ENCODE measurements at places on chromosomes 2 and 18.

- DNase-seq: no peak
Measured at GRCh38 chr2:118806797-118807667, 40.4 kb downstream of the EN1 start.

DNA sequence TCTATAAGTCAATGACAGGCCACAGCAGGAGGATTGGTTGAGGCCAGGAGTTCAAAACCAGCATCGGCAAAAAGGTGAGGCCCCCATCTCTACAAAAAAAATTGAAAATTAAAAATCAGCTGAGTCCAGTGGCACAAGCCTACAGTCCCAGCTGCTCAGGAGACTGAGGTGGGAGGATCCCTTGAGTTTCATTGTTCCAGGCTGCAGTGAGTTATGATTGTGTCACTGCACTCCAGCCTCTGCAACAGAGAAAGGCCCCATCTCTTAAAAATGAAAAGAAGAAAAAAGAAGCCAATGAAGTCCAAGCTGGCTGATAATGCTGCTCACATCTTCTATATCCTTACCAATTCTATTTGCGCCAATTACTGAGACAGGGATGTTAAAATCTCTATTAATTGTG lies 39.1 kb downstream of the MRPS5 start:
- DNase-seq: no peak

GRCh38 chr2:200860092-200860795 lies 4.2 kb downstream of the CLK1 start:
- peak; percentile 19 for DNase-seq

DNA sequence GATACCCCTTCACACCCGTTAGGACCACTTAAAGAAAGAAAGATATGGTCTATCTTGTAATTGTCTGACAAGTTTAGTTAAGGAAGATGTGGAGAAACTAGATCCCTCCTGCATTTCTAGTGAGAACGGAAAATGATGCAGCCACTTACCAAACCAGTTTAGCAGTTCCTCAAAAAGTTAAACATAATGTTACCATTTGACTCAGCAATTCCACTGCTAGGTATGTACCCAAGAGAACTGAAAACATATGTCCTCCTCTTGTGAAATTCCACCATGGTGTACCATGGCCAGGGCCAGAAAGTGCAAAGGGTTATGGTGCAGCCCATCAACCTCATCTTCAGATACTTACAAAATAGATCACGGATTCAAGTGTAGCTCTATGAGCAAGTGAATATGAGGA lies 79.0 kb upstream of the ID2 start:
- DNase-seq: no peak

GRCh38 chr2:185689906-185690539 lies 48.6 kb upstream of the FSIP2 start:
- DNase-seq: no peak

DNA sequence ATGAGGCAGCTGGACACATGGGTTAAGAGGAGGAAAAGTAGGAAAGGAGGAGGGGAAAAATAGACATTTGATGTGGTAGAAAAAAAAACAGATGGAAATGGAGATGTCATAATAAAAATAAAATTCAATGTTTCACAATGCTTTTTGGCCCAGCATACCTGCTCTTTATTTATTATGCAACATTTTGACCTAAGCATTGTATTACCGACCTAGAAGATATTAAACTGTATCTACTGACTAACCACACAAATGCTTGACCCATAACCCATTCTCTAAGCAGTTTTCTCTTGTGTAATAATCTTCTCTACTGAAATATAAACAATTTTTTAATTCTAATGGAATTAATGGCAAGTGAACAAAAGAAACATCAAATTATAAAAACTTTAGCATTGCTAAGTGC lies 362.3 kb downstream of the FBXO15 start:
- DNase-seq: no peak

DNA sequence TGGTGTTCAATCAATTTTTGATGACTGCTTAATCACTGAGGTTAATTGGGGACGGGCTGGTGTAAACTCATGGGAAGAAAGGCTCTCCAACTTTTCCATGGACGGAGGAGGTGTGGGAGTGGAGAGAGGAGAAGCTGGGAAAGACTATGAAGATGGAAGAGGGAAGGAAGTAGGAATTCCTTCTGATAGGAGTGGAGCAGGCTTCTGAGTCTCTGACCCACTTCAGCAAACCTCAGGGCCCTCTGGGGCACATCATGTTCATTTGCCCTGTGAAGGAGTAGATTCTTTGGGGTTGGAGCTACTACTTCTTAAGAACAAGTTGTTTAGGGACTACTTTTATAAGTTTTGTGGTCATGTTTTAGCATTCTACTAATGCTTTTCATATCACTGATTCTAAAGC lies 87.0 kb upstream of the MAP4K3 start:
- DNase-seq: peak; percentile 40

- DNase-seq: peak; percentile 24
Measured at GRCh38 chr2:121387591-121388325, 102.8 kb upstream of the TFCP2L1 start.

DNA sequence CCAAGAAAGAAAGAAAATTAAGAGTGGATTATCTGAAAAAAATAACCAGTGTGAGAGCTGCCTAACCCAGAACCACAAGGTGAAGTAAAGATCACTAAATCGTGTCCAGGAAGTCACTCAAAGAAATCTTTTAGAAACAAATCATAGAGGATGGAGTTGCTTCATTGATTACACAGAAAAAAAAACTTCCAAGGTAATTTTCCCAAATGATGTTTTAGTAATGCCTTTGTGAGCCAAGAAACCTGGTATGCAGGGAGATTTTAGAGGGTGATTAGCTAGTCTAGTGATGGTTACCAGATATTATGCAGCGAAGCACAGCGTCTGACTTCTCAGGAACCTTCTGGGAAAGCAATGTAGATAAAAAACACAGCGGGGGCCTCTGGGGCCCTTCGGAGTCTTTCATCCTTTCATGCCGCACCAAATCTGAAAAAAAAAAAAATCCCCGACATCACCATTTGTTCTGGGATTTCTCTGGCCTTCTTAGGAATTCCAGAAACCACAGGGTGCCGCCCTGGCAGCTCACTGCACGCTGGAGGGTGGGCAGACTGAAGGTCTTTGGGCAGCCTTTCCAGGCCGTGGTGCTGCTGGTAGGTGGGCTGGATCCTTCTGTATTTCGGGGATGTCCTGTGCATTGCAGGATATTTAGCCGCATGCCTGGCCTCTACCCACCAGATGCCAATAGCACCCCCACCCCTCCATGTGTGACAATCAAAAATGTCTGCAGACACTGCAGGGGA lies 17.3 kb downstream of the ALPK2 start:
- peak; percentile 25 for DNase-seq

- no peak for DNase-seq
Measured at GRCh38 chr2:134178138-134178877, 75.6 kb upstream of the MGAT5 start.

DNA sequence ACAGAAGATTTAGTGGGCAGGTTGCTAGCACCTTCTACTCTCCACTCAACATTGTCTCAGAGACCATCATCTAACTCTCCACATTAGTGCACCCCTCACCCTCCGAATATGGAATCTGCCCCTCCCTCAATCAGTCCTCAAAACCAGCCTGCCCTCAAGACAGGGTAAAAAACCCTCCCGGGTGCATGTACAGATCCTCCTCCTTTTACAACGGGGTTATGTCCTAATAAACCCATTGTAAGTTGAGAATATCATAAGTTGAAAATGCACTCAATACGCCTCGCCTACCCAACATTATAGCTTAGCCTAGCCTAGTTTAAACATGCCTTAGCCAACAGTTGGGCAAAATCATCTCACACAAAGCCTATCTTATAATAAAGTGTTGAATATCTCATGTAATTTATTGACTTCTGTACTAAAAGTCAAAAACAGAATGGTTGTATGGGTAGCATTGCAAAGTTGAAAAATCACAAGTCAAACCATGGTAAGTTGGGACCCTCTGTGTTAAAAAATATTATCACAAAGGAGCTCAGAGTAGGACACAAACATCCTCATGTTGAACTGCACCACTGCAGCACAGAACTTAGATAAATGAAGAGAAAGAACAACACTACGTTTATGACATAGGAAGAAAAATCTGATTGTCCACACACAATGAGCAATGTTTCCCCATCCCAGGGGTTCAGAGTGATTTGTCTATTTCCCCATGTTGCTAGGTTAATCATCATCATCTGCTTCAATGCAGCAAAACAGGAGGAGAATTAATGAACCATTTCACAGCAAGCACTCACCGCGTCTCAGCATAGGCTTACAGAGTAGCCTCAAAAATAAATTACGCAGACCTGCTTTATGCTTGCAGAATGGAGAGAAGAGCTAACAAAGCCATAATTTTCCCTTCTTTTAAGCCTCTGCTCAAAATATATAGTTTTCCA lies 184.1 kb upstream of the ARL4C start:
- DNase-seq: no peak

GRCh38 chr18:9619990-9620389 lies 5.6 kb upstream of the PPP4R1 start:
- no peak for DNase-seq

GRCh38 chr2:237716011-237716410 lies 82.6 kb upstream of the RBM44 start:
- DNase-seq: no peak

DNA sequence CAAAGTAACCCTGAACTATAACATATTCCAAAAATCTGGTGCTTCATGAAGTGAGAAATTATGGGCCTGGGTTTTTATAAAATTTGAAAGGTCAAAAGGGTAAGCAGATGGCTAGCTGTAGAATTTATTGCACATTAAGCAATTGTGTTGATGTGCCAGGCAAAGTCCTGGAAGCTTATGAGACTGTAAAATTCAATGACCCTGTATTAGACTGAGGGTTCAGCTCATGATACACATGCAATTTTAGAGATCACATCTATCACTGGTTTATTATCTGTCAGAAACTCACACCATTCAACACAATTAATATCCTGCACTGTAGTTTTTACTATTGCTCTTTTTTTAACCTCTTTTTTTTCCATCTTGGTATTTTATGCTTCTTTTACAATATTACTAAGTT lies 1162.6 kb upstream of the SLC39A10 start:
- no peak for DNase-seq

DNA sequence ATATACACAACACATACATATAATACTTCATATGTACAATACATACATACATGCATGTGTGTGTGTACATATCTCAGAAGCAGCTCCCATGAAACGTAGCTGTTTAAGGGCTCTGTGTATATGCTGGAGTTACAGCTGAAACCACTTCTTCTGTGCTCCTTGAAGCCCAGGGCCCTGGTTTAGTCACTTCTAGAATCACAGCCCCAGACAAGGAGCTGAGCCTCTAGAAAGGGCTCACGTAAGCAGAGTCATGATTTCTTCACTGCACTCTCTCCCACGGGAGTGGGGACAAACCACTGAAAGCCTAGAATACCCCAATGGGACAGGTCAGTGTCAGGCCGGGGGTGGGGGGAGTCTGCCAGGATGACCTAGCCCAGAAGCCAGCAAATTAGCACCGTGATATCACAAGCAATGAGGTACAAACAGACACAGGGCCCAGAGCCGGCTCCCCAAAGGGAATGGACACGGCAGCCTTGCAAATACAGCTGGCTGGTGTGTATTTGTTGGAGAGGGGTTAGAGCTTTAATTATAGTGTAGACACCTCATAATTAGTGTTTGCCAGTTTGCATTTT lies 90.3 kb downstream of the C1QL2 start:
- no peak for DNase-seq

DNA sequence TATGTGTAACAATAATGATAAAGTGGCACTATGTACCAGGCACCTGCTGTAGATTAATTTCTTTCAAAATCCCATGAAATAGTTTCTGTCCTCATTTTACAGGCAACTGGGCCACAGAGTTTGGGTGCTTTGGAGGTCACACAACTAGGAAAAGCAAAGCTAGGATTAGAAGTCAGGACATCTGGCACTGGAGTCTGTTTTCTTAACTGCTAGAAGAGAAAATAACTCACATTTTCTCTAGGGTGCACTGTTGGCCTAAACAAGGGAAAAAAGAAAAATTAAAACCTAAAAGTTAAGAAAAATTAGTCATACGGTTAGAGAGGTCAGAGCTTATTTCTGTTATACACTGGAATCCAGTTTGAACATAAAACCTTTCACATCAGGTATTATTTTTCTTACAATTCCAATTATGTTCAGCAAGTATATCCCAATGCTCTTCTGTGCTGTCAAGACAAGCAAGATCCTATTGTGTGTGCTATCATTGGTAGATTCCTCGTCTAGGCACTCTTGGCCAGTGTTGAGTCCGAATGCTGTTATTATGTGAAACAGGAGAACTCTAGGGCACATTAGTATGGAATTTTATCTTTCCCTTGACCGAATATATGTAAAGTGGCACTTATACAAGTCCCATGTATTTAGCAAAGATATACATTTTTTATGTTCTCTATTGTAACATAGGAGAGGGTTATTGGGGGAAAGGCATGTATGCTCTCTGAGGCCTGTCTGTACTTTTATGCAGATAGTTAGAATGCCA lies 1.5 kb upstream of the OSGEPL1 start:
- peak; percentile 13 for DNase-seq

- no peak for DNase-seq
Measured at GRCh38 chr2:238700506-238701340, 147.2 kb upstream of the TWIST2 start.

- no peak for DNase-seq
Measured at GRCh38 chr2:159285433-159285832, 1.1 kb downstream of the WDSUB1 start.

- DNase-seq: no peak
Measured at GRCh38 chr18:75754433-75754832, 326.9 kb upstream of the SMIM21 start.

DNA sequence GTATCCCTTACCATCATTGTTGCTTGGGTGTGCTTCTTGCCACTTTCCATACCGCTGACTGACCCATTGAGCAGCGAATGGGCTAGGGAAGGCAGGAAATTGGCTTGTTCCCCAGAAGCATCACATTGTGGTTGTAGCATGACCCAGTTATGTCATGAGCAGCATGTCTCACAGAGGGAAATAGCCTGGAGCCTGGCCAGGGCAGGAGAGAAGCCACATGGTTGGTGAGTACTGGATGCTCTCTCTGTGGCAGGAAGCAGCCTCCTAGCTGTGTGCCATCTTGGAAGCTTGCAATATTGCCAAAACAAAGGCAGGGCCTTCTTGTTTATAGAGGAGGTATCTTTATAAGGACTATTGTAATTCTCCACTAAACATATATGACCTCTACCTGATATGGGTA lies 482.6 kb downstream of the PIK3C3 start:
- DNase-seq: no peak

DNA sequence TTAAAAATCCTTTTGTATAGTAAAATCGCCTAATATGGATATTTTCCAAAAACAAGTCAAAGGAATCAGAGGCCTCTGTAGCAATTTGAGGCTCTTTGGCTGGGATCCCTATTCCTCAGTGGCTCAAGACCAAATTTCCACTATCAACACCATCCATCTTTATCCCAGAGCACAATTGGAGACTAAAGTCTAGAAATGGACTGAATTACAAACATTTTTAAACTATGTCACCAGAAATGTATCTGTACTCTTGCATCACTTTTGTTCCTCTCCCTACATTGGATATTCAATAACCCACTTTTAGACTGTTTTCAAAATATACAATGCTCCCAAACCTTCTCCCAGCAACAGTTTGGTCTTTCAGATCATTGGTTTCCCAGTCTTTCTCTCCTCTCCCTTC lies 140.4 kb upstream of the KLHL29 start:
- DNase-seq: no peak

- no peak for DNase-seq
Measured at GRCh38 chr2:168211664-168212163, 35.7 kb downstream of the STK39 start.

GRCh38 chr2:69911985-69912563 lies 2.8 kb upstream of the MXD1 start:
- DNase-seq: peak; percentile 57

- DNase-seq: no peak
Measured at GRCh38 chr18:23136326-23137096, 1.2 kb downstream of the CABLES1 start.

- no peak for DNase-seq
Measured at GRCh38 chr18:76259711-76260110, 235.3 kb downstream of the ZNF516 start.

GRCh38 chr2:58951722-58952121 lies 710.6 kb upstream of the FANCL start:
- no peak for DNase-seq

Measured in HFFc6 (cell line).